ENCODE measurements at places on chromosomes 11 and 22. TPM values are rescaled to one million over a fixed set of nuclear protein-coding genes. Genes with fewer than 3 reads are reported as not detected.

RASD2 gene
- total RNA-seq: under 0.01 TPM

NXPE1 gene
- not detected for total RNA-seq

DNA sequence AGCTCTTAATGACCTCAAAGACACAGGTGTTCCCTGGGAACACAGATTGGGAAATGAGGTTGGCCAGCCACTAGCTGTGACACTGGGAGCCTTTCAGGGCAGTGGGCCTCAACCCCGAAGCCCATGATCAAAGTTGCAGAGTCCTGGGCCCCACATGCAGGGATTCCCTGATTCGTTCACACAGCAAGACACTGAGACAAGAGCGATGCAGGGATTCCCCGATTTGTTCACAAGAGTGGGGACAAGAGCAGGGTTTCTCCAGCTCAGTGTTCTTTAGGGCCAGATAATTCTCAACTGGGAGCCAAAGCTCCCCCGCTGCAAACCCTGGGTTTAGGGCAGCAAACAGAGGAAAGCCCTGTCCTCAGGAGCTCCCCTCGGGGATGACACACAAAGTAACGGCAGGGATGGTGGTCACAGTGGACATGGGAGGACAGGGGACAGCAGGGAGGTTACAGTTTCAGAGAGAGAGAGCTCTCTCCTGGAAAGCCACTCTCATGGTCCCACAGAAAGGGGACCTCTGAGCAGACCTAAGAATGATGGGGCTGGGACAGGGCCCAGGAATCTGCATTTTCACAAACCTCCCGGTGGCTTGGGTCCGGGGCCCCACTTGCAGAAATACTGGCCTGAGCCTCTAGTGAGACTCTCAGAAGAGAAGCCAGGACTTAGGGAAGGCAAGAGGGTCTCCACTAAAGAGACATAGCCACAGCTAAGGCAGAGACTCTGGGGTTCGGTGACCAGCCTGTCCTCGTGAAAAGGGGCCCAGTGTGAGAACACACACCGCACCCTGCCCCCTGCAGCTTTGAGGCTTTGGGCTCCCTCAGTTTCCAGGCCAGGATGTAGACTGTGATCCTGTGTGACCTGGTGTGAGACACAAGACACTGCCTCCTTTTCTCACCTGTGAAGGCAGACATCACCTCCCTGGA, 7.4 kb upstream of the GNAZ start:
- DNase-seq: no peak

DNA sequence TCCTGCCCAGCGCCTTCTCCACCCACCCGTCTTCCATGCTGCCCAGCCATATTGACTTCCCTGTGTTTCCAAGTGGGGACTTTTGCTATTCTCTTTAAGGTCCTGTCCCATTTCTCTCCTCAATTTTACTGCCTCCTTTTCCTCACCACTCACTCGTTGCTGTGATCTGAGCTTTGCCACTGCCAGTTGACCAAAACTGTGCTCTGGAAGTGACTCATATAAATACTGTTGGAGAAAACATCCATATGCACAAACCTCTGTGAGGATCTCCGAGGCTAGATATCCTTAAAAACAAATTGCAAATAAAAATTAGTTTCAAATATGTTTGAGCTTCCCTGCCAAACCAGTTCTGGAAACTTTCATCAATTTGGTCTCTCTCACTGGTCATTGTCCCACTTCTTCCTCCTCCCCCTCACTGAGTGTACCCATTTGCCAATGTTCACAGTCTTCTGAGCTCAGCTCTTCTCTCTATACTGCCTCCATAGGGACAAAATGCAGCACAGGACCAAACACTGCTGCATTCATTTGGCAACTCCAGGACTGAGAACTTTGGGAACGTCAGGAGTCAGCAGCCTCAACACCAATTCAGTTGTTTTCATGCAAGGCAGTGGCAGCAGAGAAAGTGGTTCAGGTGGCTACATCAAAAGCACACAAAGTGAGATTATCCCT, 34.0 kb upstream of the MMP13 start:
- DNase-seq: no peak

- peak; percentile 28 for DNase-seq
Measured at GRCh38 chr22:28440592-28441390, 238.8 kb downstream of the TTC28 start.

- no peak for DNase-seq
Measured at GRCh38 chr11:94731880-94732601, 36.1 kb upstream of the AMOTL1 start.

DNA sequence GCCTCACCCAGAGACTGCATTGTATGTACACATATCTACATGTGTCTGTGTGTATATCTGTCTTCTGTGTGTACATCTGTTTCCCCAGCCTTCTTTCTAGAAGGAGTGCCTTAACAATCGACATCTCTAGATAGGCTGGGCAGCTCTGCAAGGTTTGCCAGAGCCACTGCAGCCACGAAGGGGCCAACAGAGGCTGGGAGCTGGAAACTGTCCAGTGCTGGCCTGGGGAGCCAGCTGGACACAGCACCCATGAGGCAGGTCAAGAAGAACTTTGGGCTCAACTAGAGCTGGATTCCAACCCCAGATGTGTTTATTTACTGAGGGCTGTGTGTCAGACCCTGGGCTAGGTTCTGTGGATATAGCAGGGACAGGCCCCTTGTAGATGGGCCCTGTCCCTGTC, 3.3 kb downstream of the SGSM1 start:
- DNase-seq: no peak

GRCh38 chr11:126518071-126518971, 162.8 kb downstream of the ST3GAL4 start:
- no peak for DNase-seq

All from hematopoietic multipotent progenitor cell (in vitro differentiated cells).